ENCODE measurements at places on chromosomes 6 and 20.

GRCh38 chr6:26351544-26351953 lies 13.4 kb upstream of the BTN3A2 start:
- DNase-seq, result peak; percentile 68

DNA sequence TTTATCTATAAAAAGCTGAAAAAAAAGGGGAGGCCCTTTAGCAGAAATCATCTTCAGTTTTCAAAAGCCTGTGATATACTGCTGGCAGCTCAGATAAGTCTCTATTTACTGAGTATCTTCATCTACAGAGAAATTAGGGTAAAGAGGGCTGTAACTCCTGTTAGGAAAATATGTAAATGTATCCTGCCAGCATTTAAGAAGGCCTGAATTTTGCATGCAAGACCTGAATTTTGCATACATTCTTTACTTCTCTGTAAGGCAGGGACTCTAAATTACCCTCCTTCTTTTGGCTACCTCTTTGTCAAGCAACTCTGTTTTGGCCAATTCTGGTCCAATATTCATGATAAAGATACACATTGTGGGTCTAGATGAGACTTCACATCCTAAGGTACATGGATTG lies 150.6 kb upstream of the SPACA1 start:
- no peak for DNase-seq

DNA sequence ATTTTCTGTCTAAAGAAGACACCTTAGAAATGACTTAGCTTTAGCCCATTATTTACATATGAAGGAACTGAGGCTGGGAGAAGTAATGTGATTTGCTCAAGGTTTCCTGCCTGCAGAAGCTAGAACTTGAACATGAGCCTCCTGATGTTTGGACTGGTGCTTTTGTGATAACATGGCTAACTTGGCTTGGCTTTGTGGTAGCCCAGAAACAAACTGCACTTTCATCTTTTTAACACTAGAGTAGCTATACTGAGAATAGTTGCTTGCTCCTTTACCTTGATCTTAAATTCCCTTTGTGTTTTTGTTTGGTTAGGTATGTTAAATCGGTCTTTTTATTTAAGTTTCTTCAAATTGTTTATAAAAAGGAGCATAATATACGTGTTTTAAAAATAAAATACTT lies 163.5 kb upstream of the MANEA start:
- no peak for DNase-seq

DNA sequence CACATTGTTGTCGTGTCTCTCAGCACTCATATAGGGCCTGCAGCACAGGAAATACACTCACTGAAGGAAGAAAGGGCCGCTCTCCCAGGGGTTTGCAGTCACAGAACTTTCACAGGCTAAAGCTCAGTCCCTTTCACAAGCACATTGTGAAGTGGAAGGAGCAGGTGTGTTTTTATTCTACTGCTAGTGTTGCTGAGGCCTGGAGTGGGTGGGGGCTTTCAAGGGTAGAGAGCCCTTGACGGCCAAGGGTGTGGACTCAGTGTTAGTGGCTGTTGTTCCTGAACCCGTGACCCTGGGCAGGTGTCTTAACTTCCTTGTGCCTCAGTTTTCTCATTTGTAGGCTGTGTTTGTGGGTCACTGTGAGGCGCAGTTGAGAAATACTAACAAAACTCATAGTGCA lies 66.2 kb upstream of the SLC22A1 start:
- no peak for DNase-seq

GRCh38 chr6:15620611-15621010 lies 42.2 kb downstream of the DTNBP1 start:
- DNase-seq, result no peak

DNA sequence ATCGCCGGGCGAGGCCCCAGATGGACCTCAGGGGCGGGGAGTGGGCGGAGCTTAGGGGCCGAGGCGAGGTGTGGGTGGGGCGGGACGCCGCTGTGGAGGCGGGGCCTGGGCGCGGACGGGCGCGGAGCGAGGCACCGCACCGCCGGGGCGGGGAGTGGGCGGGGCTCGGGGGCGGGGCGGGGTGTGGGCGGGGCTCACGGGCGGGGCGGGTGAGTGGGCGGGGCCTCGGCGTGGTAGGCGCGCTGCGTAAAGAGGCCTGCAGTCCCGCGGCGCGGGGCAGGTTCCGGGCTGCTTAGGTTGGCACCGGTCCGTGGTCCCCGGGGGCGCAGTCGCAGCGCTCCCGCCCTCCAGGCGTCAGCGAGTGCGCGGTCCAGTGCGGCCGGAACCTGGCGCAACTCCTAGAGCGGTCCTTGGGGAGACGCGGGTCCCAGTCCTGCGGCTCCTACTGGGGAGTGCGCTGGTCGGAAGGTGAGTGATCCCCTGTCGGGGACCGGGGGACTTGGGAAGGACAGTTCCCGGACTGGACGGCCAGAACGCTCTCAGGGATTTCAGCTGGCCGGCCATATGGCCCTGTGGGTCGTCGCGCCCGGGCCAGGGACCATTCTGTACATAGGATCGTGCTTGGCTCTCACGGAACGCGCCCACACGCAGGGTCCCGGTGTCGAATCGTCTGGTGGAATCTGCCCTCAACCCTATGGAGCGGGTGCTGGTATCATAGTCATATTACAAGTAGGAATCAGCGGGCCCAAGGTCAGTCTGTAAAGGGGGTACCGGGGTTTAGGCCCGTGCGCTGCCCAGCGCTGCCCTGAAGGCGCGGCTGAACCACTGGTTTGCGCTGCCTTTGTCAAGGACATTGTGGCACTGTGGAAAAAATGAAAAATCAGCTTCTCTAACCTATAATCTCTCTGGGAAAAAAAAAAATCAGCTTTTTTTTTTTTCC lies at the start of gene NQO2:
NQO2 (plus strand) TSS at position 277 of the 940 bp plus-strand sequence. CDS start 6,659 bp downstream, outside the sequence.
- DNase-seq, result no peak

DNA sequence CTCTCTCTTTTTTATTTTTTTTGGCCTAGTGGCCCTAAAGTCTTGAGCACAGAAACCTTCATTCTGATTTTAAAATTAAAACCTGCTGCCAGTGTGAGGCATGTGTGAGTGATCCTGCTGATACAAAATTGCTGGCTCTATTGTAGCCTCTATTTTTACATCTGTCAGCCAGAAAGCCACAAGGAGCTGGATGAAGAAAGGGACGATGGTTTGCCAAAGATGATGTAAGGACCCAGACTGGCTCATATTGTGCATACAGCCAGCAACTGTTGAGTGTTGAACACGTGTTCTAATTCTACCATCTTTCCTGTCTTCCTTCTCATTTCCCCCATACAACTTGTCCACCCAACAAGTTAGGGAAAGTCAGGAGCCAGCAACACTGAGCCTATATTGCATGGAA lies 40.8 kb upstream of the ATXN1 start:
- DNase-seq, result peak; percentile 73

DNA sequence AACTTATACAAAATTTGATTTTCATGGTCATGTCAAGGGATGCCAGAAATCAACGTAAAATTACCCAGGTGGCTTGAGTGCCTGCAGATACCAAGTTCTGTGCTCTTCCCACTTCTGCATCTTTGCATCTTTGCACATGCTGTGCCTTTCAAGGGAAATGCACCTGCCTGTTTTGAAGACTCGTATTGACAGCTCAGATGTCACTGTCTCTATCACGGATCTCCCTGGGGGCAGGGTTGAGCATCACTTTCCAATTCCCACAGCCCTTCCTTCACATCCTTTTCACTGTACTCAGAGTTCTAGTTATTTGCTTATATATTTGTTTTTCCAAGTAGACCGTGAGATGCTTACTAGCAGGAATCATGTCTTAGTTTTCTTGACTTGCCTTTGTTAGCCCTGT lies 274.2 kb downstream of the CDH26 start:
- DNase-seq, result no peak

- DNase-seq, result no peak
Measured at GRCh38 chr6:16524380-16524707, 236.9 kb downstream of the ATXN1 start.

DNA sequence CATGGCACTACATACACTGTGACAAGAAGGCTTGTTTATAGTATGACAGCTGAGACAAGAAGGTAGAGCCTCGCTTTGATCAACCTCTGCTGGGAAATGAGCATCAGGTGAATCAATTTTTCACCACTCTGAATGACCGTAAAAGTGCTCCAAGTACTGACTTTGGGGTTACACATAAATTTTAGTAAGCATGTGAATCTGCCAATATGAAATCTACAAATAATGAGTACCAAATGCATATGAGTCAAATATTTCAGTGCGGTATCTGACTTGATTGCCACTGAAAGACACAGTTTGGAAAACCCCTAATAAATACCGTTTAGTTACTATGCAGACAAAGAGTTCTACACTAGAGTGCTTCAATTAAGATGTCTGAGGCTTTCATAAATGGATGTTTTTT lies 77.8 kb downstream of the ATG5 start:
- DNase-seq, result no peak

GRCh38 chr6:30730601-30731435 lies 10.7 kb downstream of the TUBB start:
- DNase-seq, result no peak

- DNase-seq, result no peak
Measured at GRCh38 chr6:148747471-148748165, 788 bp downstream of the UST start.

DNA sequence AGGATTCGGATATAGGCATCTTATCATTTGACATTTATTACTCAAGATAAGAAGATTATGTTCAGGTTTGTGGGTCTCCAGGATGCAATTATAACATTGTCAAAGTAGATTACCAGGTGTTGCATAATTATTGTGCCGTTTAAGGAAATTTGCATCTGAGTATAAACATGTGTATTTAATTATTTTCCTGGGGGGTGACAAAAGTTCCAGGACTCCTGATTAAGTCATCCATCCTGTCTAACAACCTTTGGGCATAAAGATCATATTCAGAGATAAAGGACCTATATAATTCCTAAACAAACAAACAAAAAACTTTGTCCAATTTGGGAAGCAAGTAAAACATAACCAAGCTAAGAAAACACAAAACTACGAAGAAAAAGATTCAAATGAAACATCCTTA lies 3.3 kb upstream of the PPP1R14C start:
- no peak for DNase-seq

DNA sequence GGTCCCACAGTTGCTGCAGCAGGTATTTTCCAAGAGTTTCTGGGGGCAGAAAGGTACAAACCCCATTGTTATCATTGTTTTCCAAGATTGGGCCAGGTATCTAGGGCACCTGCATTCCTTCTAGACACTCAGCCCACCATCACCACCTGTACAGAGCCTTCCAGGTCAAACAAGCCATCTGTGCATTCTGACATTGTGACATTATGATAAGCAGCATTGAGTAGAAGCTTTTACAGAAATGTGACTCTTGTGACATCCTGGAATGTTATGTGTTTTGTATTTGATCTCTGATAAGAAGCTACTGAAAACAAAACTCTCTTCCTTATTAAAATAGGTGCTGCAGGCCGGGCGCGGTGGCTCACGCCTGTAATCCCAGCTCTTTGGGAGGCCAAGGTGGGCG lies 128.1 kb upstream of the CCN2 start:
- no peak for DNase-seq

DNA sequence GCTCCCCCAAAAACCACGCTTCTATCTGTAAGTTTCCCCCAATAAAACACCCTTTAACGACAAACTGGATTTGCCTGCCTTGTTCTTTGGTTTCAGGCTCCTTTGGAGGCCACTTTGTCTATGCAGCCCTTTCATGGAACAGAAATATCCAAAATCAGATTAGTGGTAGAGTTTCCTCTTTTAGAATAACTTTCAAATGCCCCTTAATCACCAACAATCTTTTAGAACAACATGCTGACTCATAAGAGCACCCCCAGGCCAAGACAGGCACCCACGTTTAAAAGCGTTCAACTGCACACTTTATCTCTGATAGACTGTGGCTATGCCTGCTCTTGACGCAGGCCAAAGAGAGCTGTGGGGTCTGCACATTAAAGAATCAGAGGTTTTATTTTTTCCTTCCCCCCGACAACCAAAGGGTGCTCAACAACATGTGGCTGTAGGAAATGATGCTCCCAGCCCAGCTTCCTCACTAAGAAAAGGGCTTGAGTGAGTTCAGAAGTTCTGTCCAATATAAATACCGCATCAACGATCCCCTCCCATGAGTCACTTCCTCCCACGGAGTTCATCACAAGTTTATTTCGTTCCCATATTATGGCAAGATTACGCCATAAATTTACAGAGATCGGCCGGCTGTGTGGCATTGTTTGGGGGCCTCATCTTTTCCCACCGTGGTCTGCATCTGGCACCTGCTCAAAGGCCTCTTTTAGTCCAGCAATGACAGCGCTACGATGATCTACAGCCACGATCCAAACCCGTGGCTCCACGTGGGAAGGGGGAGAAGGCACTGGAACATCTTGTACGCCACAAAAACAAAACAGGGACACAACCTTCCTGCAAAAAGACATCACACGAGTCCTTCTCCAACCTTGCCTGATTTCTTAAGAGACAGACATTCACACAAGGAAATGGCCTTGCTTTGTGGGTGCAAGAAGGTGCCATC lies 88.8 kb upstream of the NFATC2 start:
- peak; percentile 91 for DNase-seq

DNA sequence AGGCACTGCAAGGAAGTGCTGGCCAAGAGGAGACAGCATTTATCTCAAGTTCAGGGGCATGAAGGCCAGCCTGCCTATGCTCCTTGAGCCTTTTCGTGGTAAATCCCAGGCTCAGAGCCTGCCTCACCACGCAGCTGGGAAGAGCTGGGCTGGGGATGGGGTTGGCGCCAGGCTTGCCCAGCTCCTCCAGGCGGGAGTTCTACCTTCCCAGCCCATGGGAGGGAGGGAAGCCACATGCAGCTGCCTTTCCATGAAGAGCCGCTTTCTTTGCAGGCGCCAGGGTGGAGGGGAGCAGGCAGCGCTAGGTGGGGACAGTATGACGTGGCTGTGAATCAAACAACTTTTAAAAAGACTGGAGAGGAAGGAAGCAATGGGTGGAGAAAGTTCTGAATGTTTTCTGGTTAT lies 19.5 kb upstream of the SIRT5 start:
- no peak for DNase-seq
